ENCODE measurements at places on chromosomes 7 and 10.

- no peak for DNase-seq
Observed at GRCh38 chr7:131455546-131455945, 100.9 kb downstream of the PODXL start.

DNA sequence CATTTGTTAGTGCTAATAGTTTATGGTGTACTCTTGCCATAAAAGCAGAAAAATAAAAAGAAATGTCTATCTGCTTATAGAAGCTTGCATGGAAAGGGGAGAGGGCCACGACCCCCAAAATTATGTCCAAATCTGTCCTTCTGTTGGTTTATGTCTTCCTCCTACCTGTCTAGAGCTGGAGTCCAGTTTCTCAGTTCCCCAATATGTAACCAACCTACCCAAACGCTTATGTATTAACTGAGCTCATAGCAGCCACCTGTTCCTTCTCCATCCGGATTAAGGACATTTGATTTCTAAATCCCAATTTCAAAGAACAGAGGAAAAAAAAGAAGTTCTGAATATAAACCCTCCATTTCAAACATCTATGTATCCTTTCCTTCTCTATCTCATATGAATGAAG lies 30.3 kb upstream of the TPK1 start:
- no peak for DNase-seq

GRCh38 chr7:91875851-91876250 lies 4.7 kb downstream of the MTERF1 start:
- DNase-seq = no peak

GRCh38 chr10:124461642-124462347 lies at the start of gene LHPP:
Gene LHPP (plus strand): TSS chr10:124461823. CDS start chr10:124461863, 40 bp downstream.
- DNase-seq = peak; percentile 86

DNA sequence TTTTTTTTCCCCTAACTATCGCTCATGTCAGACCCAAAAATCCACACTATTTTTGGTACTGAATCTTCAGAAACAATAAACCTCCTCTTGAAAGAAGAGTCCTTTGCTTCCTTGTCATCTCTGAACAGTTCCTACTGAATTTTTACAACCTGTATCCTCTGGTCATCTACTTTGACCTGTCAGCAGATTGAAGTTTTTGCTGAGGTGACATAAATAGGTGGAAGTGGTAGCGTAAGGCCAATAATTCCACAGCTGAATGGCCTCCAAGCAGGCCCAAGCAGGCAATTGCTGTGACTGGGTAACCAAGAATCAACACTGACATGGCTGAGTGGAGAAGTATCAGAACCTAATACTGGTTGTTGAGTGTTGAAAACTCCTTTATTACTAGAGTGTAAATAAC lies 117.4 kb upstream of the MAGI2 start:
- no peak for DNase-seq

- DNase-seq = no peak
Observed at GRCh38 chr10:86072413-86072812, 294.2 kb downstream of the GRID1 start.

All from CD4-positive, alpha-beta T cell treated with Interleukin-17A for 1 hour (primary cell).